ENCODE measurements at places on chromosomes 16 and 17.

DNA sequence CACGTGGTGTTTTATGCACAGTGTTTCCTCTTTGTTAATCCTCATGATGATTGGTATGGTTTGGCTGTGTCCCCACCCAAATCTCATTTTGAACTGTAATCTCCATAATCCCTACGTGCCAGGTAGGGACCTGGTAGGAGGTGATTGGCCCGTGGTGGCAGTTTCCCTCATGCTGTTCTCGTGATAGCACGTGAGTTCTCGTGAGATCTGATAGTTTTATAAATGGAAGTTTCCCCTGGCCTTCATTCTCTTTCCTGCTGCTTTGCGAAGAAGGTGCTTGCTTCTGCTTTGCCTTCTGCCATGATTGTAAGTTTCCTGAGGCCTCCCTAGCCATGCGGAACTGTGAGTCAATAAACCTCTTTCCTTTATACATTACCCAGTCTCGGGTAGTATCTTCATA, 115.8 kb downstream of the WWOX start:
- no peak overlapping the region for H3K27ac ChIP-seq
- H3K4me3 ChIP-seq, result no peak overlapping the region
- no peaks in the 10 kb centered on the region for H3K4me1 ChIP-seq

DNA sequence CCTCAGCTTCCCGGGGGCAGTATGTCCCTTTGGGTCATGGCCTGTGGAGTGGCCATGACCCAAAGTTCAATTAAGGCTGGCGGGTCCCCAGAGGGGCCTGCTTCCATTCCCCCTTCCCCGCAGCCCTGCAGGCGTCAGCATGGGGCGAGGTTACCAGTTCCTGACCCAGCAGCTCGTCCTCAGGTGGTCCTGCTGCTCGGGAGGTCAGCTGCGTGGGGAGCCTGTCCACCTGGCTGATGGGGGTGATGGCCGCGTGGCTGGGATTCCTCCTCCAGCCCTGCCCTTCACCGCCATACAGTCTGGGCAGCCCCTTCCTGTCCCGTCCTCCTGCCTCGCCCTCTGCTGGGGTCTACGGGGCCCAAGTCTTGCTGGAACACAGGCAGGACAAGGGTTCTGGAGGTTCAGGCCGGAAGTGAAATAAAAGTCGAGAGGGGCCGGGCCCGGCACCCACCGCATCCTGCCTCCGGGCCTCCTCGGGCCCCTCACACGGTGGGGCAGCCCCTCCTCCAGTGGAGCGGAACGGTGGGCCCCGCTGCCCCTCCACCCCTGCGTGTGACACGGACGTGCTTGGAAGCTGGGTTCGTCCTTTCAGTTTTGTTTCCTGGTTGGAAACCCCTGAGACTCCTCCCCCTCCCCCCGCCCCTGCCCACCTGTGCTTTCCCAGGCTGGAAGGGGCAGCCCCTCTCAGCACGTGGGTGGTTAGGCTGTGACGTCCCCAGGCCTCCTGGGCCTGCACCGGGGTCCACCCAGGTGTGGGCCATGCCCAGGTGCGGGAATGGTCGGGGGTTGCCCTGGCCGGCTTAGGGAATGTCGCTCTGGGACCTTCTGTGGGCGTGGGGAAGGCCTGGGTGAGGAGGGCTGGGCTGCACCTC, 6.8 kb downstream of the UBALD2 start:
- no peak for DNase-seq
- H3K4me1 ChIP-seq, result peaks cover 22% of the 10 kb centered on the region
- no peak overlapping the region for H3K4me3 ChIP-seq
- no peak overlapping the region for H3K27ac ChIP-seq
- H3K27me3 ChIP-seq, result no peaks in the 10 kb centered on the region

DNA sequence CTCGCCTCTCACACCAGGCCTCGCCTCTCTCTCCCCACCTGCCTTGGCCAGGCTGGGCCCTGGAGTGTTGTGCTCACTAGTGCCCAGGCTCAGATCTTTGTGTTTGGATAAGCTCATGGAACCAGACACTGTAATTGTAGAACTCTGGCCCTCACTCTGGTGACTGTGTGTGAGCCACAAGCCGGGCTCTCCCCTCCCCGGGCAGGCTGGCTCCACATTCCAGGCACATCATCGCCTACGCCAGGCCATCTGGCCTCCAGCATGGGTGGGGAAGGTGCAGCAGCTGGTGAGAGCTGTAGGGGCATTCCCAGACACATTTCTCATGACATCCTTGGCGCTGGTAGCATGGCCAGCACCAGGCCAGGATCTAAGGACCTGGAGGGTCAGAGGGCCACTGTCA, 202.3 kb downstream of the RAB11FIP4 start:
- no peak overlapping the region for H3K27ac ChIP-seq
- H3K4me1 ChIP-seq, result no peaks in the 10 kb centered on the region
- no peaks in the 10 kb centered on the region for H3K36me3 ChIP-seq
- DNase-seq, result no peak
- H3K27me3 ChIP-seq, result no peaks in the 10 kb centered on the region

DNA sequence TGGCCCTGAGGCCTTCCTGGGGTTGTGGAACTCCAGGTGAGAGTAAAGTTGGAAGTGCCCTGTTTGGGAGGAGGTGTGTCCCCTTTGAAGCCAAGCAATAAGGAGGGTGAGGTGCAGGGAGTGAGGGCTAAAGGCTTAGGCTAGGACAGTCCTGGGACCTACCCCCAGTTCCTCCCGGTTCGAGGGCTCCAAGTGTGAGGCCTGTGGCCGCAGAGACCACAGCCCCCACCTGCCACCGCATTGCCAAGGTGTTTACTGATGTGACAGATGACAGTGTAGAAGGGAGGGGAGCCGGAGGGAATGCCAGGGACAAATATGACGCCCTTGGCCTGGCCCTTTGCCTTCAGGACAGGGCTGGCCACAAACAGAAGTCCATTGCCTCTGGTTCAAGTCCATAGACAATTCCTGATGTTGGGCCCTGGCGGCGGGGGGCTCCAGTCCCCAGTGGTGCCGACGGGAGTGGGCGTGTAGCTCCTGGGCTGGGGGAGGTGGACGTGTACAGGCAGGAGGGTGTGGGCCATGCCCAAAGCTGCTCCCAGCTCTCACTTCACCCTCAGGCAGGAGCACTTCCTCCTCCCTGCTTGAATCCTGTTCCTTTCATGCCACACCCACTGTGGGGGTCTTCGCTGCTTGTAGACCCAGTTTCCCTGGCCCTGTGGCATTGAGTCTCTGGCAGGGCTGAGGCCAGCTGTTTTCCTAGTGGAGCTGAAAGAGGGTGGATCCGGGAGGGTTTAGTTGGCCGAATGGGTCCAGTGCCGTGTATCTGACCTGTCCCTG, 3.2 kb downstream of the ADORA2B start:
- H3K4me3 ChIP-seq, result no peak overlapping the region
- H3K4me1 ChIP-seq, result peaks cover 6% of the 10 kb centered on the region
- H3K36me3 ChIP-seq, result no peaks in the 10 kb centered on the region
- no peak overlapping the region for H3K27ac ChIP-seq
- DNase-seq, result no peak

DNA sequence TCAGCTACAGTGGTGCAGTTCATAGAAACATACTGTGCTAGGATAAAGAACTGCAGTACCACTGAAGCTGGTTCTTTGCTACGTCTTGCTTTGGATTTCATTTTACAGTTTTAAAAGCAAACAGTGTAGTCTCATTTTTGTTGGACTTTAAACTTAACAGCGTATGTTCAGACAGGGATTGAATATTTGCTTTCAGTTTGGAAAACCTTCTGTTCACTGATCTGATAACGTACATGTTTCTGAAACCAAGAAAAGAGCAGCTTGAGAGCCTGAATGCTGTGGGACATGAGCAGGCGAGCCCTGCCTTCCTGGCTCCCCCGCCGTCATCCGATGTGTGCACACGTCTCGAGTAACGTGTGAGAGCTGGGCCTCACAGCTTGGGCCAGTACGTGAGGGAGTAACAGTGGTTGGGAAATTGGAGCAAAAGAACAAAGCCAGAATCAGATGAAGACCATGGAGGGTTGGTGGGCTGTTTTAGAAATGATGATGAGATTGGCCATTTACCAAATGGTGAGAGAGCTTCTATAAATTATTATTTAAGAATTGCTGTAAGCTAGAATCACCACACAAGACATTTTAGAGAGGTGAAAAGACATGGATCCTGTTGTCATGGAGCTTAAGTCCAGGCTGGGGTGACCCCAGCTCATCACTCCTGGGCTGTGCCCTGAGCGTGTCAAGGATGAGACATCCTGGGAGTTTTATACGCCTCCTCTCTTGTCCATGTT, 20.8 kb upstream of the CLEC18C start:
- H3K36me3 ChIP-seq, result peaks cover 36% of the 10 kb centered on the region
- H3K4me3 ChIP-seq, result no peak overlapping the region
- H3K4me1 ChIP-seq, result no peaks in the 10 kb centered on the region

DNA sequence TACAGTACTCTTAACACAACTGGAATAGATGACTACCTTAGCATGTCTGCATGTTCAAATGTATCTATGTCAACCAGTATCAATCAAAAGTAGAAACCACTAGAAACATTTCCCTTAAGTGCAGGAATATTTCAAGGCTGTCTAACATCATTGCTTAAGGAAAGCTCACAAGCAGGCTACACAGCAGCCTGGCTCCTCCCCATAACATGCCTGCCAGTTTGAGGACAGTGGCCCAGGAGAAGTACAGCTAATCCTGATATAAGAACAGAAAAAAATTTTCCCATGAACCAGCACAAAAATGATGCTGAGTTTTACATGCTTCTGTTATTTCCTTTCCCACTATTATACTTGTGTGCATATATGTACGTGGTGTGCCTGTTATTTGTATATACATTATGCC, 175.1 kb downstream of the MYO1D start:
- DNase-seq, result no peak
- no peaks in the 10 kb centered on the region for H3K36me3 ChIP-seq
- H3K4me1 ChIP-seq, result no peaks in the 10 kb centered on the region
- no peaks in the 10 kb centered on the region for H3K27me3 ChIP-seq
- H3K27ac ChIP-seq, result no peak overlapping the region

DNA sequence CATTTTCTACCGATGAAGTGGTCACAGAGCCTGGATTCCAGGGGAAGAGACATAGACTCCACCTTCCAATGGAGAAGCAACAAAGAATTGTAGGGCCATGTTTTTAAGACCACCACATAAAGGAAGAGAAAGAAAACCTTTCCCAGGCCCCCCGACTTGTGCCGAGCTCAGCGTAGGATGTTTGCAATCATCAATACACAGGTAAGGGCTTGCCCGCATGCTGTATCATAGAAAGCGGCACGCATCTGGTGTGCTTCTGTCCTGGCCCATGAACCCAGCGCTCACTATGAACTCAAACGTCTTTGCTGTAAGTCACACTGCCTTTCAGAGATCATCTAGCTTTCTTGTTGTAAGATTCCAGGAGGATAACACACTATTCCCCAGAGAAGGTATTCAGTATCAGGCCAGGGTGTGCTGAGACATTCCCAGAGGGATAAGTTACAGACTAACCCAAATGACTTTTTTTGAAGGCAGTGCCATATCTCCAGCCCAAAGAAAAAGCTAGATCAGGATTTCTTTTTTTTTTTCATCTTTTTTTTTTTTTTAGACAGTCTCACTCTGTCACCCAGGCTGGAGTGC, 79.5 kb upstream of the RPL38 start:
- H3K27ac ChIP-seq, result no peak overlapping the region
- no peaks in the 10 kb centered on the region for H3K36me3 ChIP-seq
- DNase-seq, result no peak
- H3K4me3 ChIP-seq, result no peak overlapping the region
- peaks cover 7% of the 10 kb centered on the region for H3K4me1 ChIP-seq
- H3K27me3 ChIP-seq, result no peaks in the 10 kb centered on the region

DNA sequence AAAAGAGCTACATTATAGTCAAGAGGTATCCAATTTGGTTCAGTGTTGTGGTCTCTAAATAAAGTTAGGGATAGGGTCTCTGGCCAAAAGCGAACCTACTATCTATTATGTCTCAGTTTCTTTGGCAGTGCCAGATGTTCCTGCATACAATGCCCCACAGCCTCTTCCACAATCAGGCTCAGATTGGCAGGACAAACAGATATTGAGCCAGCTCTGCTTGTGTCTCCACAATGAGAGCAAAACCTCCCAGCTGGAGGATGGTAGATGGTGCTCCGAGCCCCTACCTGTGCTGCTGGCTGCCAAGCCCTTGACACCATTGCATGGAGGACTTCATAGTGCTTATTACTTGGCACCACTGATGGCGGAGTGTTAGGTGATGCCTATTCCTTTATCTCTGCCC, 19.7 kb downstream of the PHAF1 start:
- no peaks in the 10 kb centered on the region for H3K27me3 ChIP-seq
- DNase-seq, result no peak
- H3K4me1 ChIP-seq, result no peaks in the 10 kb centered on the region

DNA sequence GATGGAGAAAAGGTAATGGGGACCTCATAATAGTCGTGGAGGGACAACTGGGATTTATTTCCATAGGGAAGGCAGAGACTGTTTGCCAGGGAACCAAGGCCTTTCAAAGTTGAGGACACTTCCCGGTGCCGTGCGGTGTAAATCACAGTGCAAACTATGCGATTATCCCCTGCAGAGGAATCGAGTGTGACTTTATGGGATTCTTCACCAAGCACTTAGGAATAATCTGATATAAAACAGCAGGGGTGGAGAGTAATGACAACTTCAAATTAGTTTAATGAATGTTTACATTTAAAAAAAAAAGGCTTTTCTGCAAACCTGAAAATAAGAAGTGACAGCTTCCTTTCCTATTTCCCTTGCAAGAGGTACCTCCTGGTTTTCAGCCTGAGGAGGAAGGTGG, 538.2 kb downstream of the MAF start:
- no peak overlapping the region for H3K27ac ChIP-seq
- no peaks in the 10 kb centered on the region for H3K27me3 ChIP-seq
- H3K4me3 ChIP-seq, result no peak overlapping the region
- DNase-seq, result no peak

GRCh38 chr17:78127239-78127887, 1.2 kb downstream of the TMC6 start:
- DNase-seq, result no peak
- peaks cover 38% of the 10 kb centered on the region for H3K27me3 ChIP-seq
- peak overlapping the region; percentile 56 for H3K4me3 ChIP-seq
- peaks cover 16% of the 10 kb centered on the region for H3K4me1 ChIP-seq

DNA sequence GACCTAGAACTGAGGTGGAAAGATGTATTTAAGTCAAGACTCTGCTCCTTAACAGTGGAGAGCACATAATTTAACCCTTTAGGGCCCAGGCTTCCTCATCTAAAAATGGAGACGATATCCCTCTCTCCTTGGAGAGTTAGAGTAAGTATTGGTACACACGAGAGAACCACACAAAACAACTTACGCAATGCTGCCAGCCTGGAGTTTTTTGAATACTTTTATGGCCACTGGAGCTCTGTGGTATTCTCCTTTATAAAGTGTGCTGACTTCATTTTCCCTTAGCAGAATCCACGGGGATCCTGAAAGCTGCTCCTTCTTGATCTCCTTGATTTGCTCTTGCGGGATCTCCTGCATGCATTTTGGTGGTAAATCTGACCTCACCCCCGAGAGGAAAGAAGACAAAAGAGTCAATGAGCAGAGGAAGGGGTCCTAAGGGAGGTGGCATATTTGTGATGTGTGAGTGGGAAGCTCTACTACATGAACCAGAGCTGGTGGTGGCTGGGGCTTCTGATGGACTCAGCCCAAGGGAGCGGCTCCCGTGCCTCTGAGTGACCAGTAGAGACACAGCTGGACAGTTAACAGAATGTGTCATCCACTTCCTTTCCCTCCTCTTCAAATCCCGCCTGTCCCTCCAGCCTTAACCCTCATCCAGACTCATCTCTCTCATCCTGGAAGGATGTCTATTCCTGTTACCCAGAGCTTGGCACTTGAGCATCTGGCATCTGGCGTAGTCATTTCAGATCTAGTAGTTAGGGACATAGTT, 9.4 kb downstream of the MLKL start:
- peak overlapping the region; percentile 3 for H3K4me3 ChIP-seq
- no peaks in the 10 kb centered on the region for H3K36me3 ChIP-seq
- no peak overlapping the region for H3K27ac ChIP-seq
- H3K27me3 ChIP-seq, result no peaks in the 10 kb centered on the region

All from neuronal stem cell (in vitro differentiated cells).